ENCODE measurements at places on chromosomes 7 and 10.

- DNase-seq: no peak
Observed at GRCh38 chr7:31175672-31176071, 123.6 kb downstream of the ADCYAP1R1 start.

GRCh38 chr10:17231788-17232187 lies 3.7 kb downstream of the VIM start:
- no peak for DNase-seq

DNA sequence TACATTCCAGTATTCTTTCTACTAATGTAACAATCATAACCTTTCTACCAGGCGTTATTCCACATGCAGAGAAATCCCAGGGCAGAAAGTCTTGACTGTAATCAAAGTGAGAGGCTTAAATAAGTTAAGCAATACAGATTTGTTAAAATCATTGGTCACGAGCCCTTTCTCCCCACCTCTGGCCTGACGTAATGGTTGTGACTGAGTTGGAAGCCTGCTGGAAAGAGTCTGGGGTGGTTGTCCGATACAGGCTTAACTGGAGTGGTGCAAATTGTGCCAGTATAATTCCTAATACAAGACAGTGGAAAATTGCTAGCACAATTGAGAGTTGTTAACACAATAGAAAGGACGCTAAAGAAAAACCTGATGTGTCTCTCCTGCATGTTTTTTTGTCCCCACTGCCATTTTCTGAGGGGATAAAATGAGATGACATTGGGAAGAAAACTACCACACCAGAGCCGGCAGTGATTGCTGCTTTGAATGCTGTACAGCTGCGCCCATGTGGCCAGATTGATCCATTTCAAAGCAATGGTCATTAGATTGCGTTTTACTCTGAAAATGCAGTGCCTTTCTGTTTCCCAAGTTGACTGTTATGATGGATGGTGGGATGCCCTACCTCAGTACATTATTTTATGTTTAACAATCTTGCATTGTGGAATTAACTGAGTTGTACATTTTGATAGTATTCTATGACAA lies 190.8 kb downstream of the POU6F2 start:
- DNase-seq: no peak

DNA sequence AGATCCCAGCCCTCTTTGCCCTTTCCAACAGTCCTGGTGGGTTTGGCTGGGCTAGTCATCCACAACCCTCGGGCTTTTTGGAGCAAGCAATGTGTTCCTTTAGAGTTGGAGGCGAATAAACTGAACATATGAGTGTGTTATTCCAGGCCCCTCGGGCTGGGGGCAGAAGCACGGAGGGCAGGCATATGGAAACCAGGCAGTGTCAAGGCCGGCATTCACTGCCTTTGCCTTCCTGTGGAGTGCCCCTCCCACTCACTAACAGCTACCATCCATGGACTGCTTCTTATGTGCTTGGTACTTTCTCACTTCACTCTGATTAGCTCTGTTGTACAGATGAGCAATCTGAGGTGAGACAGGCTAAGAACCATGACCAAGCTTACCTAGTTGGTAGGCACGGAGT lies 53.9 kb upstream of the EFCAB10 start:
- no peak for DNase-seq

GRCh38 chr10:131044379-131045111 lies 267.0 kb downstream of the TCERG1L start:
- DNase-seq: no peak

GRCh38 chr10:69459893-69460575 lies 8.8 kb downstream of the TSPAN15 start:
- no peak for DNase-seq

DNA sequence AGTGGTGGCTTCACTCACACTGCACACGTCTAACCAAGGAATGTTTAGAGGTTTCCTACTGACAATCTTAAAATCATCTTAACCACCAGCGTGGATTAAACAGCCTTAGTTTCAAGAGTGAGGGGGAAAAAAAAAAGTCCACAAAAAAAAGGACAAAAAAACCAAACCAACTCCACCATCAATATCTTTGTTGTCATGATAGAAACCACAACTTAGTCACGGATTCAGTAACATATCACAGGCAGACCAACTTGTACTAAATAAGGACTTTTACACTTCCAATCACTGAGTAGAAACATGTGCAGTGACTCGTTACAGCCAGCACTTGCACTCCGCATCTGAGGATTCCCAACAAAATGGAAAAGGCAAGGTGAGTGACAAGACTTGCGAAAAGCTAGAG lies 46.5 kb downstream of the FAM171A1 start:
- DNase-seq: no peak

- DNase-seq: no peak
Observed at GRCh38 chr10:130020651-130021382, 56.7 kb upstream of the EBF3 start.

DNA sequence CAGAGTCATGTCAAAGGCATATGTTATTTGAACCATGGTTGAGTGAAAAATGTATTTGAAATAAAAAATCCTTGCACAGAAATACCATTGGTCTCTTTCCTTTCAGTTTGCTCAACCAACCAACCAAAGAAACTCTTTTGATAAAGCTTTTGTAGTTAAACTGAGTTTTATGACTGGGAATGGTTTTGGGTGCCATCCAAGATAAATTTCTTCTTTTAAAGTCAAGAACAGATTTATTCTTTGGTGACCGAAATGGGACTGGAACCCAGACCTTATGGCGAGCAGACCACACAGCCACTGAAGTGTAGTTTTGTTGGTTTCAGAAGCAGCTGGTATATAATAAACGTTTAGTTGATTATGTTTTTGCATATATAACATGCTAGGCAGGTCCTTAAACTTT lies 2.8 kb upstream of the GALNT17 start:
- no peak for DNase-seq

- no peak for DNase-seq
Observed at GRCh38 chr7:24441314-24442027, 131.8 kb upstream of the PALS2 start.

DNA sequence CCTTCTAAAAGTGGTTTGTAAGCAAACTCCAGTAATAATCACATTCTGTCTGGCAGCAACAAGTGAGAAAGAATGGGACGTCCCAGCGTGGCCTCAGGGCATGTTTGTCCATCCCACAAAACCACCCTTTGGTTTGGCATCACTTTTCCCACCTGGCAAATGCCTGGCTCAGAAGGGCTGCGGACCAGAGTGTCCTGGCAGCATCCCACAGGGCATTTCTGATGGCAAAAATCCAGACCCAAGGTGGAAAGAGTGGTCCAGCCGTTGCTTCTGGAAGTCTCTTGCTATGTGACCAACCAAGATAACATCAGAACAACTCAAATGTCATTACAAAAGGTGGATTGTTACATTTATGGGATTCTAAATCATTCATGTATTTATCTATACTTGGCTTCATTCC lies 174.4 kb downstream of the CREB5 start:
- no peak for DNase-seq

DNA sequence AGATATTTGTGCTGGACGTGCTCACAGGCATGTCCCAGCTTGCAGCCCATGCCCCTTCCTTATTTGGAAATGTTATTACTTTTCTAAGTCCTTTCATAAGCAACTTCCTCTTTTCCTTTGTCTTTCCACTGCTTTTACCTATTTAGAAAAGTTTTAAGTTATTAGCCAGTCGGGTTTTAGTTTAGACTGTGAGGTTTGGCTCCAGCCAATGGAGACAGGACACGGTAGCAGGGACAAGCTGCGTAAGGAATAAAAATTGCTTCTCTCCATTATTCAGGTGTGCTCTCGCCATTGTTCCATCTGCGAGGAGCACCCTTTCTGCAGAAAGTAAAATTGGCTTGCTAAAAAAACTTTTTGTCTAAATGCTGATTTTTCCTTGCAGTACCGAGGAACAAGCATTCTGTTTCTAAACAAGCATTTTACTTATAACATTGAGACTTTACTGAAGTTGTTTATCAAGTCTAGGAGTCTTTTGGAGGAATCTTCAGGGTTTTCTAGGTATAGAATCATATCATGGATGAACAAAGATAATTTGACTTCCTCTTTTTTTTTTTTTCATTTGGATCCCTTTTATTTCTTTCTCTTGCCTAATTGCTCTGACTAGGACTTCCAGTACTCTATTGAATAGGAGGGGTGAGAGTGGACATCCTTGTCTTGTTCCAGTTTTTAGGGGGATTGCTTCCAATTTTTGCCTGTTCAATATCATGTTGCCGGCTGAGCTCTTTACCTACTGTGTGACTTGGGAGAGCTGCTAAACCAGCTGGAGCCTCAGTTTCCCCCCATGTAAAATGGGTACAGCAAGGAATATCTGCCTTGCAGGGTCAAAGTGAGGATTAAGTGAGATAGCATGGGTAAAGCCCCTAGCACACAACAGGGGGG lies 63.8 kb downstream of the ALOX5 start:
- no peak for DNase-seq

DNA sequence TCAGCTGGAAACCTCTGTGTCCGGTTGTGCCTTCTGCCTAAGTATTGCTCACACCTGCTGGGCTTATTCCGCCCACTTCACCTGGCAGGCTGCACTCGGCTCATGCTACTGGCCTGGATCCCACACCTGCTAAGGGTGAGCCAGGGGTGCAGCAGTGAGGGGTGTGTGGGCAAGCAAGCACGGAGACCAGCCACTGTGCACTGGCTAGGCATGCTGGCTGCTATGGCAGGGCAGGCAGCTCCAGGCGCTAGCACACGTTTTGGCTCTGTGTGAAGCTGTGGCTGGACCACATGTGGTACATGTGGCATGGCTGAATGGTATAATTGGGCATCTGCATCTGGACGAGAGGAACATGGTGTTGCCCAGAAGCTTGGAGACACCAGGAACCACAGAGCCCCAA lies 940.7 kb downstream of the NRG3 start:
- DNase-seq: no peak
